ENCODE measurements at places on chromosomes 2 and 18.

GRCh38 chr2:193462411-193462810 is 1267.7 kb upstream of the TMEFF2 start:
- no peak for DNase-seq

DNA sequence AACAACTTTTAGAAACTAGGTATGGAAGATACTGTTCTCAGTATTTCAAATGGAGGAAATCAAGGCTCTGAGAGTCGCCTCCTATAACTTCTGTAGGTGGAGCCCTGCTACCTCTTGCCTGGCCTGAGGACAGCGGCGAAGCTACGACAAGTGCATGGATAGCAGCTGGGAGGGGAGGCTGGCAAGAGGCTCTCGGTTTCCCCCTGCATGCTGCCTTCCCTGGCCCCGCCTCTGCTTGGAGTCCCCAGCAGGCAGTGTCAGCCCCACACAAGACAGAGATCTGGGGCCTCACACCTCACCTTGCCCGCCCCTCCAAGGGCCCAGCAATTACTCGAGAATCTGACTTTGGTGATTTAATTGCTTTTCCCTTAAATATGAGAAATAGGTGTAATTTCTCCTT is 107.6 kb upstream of the POU3F3 start:
- no peak for DNase-seq

DNA sequence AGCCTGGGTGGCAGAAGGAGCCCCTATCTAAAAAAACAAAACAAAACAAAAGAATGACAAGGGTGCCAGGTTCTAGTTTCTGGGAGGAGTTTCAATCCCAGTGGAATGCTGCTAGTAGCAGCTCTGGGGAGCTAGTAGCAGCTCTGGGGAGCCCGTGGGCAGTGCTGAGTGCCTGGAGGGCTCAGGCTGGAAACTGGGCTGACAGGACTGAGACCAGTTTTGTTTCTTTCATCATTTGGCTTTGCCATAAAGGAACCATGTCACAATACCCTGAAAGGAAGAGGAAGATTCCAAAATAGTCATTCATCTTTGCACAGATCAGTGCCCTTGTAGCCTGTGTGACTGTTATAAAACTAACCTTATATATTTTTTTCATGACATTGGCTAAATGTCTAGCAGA is 10.6 kb downstream of the MFSD6 start:
- DNase-seq: no peak

DNA sequence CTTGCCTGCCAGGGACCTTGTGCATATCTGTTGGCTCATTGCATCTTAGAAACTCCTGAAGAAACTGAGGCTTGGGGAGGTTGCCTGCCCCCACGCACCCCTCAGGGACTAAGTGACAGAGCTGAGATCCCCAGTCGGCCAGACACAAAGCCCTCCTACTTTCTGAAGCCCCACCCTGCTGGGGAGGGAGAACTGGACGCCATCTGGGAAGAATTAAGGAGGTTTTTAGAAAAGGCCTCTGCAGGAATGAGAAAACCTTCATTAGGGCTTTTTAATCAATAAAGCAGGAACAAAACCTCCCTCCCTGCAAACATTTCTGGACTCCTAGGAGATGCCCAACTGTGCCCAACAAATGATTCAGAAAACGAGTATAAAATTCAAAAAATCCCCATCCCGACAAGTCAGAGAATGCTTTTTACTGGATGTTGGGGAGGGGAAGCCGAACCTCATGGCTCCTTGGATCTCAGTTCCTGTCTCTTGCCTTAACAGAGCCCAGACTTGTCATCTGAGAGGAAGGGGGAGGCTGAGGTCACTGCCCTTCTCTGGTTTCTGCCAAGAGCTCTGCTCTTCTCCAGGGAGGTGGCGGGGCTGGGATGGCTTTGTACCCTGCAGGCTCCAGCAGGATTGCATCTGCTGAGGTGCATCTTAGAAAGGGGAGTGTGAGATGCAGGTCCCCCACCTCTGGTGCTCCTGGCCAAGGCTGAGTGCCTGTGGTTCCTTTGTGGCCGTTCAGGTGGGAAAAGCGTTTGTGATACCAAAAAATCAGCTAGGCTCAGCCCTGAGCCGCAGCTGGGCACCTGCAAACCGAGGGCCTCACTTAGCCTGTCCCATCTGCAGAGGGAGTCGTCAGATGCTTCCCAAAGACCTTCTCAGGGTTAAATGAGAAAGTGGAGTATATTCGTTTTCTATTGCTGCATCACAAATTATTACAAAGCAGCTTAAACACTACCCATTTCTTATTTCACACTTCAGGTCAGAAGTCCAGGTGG is 142.4 kb downstream of the ZFP36L2 start:
- DNase-seq: peak; percentile 88

DNA sequence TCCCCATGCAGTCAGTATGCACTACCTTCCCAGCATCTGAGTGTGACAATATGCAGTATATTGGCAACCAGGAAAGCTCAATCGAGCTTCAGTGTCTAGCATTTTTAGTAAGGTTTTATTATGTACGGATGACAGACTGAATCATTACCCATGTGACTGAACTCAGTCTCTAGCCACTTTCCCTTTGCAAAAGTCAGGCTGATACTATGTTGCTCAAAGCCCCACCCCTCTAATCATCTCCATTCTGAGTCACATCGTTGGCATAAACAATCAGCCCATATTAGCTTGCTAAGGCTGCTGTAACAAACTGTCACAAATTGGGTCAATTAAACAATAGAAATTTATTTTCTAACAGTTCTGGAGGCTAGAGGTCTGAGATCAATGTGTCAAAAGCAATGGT is 25.8 kb upstream of the SRD5A2 start:
- DNase-seq: no peak

GRCh38 chr2:136021406-136021805 is 36.0 kb upstream of the DARS1 start:
- no peak for DNase-seq

DNA sequence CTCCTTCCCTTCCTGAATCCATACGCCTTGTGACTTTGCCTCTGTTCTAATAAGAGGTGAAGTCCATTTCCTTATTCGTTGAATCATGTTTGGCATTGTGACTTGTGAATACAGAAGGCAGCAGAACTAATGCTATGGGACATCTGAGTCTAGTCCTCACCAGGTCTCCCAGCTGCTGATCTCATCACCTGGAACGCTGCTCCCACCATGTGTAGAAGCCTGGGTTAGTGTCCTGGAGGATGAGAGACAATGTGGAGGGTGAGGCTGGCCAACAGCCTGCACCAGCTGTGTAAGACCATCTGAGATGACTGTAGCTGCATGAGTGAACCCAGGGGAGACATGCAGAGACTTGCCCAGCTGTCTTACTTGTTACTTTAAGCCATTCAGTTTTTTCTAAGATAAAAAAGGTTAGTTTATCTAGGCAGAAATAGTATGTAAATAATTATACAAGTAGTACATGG is 3.5 kb upstream of the HAAO start:
- DNase-seq: peak; percentile 62

- DNase-seq: no peak
Observed at GRCh38 chr2:163934131-163934530, 198.3 kb upstream of the FIGN start.

Measured in keratinocyte (primary cell).